ENCODE measurements at places on chromosomes 3 and 15.

DNA sequence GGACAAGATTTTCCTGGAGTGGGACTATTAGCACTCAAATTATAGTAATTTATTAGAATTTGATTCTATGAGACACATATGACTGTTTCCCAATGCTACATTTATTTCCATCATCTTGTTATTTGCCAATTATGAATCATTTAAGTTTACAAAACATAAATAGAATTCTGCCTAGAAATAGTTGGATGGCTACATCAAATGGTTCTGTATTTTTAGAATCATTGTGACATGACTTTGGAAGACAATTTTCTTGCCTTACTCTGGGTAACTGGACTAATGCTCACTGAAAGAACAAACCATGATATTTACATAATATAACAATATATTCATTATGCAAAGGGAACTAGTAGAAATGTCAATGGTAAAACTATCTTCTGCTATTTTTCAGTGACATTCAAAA is 173.5 kb downstream of the ZIC1 start:
- ATAC-seq = no peak

DNA sequence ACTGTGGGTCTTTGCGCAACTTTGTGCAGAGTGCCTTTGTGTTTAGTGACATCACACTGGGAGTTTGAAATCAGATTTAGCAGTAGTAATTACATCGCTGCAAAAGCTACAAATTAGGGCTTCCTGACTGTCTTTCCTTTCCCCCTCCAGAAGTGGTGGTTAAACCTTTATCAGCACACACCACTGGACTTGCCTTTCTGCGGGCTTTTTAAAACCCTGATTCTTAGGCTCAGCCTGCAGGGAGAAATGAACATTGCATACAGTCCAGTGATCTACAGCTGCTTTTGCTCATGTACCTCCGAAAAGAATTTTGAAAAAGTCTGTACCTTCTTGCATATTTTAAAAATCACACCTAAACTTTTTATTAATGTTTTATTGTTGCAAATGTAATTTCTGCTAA is 219.7 kb upstream of the NAALADL2 start:
- no peak for ATAC-seq

- no peak for ATAC-seq
Observed at GRCh38 chr15:67144609-67145311, 79.4 kb downstream of the SMAD3 start.

DNA sequence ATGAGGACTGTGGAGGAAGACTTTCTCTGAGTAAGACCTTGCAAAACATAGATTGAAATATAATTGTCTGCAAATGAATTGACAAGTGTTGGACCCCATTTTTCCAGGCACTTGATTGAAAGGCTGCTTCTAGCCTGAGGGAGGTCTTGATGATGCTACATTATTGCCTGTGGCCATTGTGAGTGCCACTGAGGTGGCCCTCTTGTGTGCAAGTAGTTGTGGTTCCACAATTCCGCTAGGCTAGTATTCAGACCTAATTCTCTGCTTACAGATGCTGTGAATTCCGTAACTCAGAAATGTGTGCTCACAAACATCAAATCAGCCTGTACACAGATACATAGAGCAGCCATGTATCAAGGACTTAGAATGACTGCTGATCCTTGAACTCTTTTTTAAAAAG is 34.7 kb downstream of the FNDC3B start:
- no peak for ATAC-seq

- no peak for ATAC-seq
Observed at GRCh38 chr15:96888764-96889163, 558.3 kb downstream of the NR2F2 start.

GRCh38 chr3:70980646-70981170 is 602.8 kb downstream of the FOXP1 start:
- no peak for ATAC-seq

DNA sequence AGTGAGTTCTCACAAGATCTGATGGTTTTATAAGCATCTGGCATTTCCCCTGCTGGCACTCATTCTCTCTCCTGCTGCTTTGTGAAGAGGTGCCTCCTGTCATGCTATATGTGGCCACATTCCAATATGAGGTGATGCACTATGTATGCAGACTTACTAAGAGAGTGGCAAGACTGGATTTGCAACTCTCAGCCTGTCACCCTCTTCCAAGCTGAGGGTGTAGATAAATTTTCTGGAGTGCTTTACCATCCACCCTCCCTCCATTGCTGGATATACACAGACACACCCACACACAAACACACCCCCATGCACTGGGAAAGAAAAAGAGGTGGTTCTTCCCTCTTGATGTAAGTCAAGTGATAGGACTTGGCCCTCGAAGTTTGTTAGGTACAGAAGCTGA is 30.2 kb upstream of the CHMP2B start:
- no peak for ATAC-seq

DNA sequence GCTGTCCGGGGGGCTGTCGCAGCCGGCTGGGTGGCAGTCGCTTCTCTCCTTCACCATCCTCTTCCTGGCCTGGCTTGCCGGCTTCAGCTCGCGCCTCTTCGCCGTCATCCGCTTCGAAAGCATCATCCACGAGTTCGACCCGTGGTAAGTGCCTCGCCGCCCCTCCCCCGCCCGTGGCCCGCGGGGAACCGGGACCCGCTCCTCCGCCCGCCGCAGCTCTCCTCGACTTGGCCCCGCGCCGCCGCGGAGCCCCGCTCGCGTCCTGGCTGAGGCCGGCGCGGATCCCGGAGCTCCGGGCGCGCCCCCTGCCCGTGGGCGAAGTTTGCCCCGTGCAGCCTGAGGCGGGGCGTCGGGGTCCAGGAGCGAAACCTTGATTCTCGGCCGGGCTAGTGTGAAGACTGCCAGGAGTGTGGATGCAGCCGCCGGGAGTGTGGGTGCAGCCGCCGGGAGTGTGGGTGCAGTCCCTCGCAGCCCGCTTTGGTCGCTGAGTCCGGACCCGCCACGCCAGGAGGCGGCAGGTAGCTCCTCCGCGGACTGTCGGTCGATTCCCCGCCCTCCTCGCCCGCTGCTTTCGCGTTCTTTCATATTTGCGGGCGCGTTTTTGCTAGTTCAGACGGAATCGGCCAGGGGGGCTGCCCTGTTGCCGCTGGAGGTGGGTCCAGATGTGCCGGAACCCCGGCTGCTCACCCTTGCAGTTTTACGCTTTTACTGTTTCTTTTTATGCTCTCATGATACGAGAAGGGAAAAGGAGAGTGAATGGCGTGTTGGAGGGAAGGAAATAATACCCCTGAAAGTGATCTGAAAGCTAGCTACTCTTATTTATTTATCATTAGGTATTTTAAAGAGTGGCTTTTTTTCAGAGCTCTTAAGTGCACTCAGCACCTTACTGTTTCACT is 692 bp downstream of the STT3B start:
- peak; percentile 1 for ATAC-seq

DNA sequence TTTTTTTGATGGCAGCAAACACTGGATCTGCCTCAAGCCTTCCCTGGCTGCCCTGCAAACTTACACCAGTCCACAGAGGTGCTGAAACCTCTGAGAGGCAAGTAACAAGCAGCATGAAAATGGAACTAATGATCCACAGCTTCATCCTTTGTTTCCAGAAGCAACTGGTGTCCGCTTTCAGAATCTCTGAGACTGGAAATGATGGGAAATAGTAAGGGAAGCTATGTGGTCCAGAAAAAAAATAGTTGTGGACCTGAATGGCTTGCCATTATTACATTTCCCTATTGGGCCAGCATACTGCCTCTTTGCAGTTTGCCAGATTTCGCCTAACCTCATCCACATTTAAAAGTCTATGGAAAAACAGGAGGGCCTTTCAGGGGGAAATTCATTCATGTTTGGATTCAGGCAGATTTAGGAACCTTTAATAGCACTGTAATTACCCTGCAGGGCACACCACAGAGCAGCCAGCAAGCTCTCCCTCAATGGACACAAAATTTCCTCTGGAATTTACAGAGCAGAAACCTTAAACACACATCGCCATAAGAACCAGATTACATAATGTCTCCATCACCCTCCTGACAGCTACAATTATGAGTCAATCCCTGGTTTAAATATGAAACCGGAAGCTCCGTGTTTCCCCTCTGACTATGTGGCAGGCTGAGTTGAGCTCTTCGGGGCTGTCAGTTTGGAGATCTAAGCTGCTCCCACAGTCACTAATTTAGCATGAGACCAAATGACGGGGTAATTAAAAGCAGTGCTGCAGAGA is 134.4 kb downstream of the TMCO5A start:
- peak; percentile 65 for ATAC-seq

- no peak for ATAC-seq
Observed at GRCh38 chr3:99836681-99837080, 19.0 kb downstream of the CMSS1 start.

DNA sequence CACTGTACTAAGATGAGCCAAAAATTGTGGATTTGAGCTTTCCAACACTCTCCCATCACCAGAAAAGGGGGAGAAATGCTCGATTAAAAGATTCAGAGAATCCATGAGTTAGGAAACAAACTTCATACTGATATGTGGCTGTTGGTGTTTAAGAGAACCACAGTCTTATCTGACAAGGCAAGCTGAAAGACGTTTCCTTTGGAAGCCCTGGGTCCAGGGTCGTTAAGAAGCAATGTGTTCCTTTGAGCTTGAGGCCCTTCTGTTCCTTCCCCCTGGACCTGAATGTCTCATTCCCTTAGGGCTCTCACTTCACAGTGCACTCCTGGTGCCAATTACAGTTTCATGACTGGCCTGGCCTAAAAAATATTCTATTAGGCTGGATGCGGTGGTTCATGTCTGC is 524.8 kb upstream of the PPP2R3A start:
- ATAC-seq = no peak

- ATAC-seq = peak; percentile 56
Observed at GRCh38 chr3:20185331-20185678, 701 bp downstream of the SGO1 start.

DNA sequence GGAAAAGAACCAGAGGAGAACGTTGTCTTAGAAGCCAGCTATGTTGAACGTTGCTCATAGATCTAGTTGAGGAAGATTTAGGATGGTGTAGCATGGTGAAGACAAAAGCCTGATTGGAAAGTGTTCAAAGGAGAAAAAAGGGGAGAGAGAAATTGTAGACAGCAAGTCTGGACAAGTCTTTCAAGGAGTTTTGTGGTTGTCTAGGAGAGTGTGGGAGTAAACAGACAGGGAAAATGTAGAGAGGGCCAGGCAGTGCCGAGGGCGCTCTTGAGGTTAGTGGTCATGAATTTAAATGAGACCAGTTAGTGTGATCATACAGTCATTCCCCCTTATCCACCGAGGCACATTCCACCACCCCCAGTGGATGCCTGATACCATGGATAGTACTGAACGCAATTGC is 167.5 kb upstream of the IL12A start:
- no peak for ATAC-seq

DNA sequence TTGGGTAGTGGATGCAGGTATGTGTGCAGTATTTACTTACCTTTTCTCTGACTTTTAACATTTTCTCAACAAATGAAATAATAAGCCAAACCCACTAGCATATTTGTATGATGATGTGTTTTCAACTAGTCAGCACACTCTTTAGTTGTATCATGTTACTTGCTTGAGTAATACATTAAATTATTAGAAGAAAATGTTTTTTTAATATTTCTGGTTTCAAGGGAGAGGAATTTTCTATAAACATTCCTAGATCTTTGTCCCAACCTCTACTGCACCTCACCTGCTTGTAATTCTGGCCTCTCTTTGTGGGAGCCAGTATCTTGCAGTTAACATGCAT is 161.8 kb upstream of the CBLB start:
- peak; percentile 87 for ATAC-seq

DNA sequence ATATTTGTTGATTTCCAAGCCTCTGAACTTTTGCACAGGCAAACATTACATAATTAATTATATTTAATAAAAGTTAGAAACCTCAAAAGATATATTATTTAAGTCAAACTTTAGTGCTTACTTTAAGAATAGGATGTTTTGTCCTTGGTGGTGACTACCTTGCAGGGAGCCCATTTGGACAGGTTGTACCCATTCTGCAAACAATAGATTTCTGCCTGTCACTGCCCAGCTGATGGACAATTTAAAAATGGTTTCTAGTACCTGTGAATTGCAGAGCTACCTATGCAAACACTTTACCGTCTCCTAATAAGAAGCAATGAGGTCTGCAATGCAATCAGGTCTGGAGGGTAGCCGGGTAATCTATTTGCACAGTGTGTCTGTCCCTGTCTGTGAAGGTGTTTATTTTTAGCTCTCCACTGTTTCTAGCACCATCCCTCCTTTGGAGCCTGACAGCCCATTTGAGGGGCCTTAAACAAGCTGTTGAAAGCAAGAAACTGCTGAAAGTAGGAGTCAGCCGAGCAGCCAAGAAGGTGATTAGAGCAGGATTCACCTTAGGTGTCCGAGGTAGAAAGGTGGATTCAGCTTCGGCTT is 556.2 kb upstream of the CFAP20DC start:
- no peak for ATAC-seq

DNA sequence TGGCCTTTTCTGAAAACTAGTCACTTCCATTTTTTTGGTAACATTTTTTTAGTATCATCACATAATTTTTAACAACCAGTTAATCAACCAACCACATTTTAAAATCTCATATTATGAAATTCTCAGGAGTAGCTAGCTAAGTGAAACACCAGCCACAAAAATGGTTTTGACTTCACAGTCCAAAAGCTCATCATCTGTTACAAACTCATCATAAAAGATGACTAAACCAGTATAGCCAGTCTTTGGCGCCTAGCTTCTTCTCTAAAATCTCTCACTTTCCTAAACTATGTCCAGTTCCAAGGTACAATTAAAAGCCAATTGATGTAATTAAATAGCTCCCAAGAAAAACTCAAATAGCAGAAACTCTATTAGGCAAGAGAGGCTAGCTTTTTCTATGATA is 88.2 kb upstream of the ZNF385D start:
- ATAC-seq = no peak

- no peak for ATAC-seq
Observed at GRCh38 chr15:89630260-89630659, 25.0 kb downstream of the KIF7 start.

DNA sequence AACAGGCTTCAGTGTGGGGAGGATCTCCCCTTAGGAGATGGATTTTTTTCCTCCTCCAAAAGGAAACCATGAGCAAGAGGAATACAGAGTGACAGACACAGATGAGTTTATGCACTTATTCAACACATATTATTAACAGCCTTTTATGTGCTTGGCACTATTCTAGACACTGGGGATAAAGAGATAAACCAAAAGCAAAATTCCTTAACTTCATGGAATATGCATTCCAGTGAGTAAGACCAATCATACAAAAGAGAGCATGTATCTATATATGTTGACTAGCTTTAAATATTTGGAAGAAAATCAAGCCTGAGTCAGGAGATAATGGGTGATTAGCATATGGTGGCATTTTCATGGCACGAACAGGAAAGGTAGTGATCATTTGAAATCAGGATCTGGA is 284.4 kb upstream of the RASGRP1 start:
- no peak for ATAC-seq

GRCh38 chr15:66894986-66895780 is 170.2 kb upstream of the SMAD3 start:
- no peak for ATAC-seq

- no peak for ATAC-seq
Observed at GRCh38 chr3:119481079-119481478, 12.3 kb downstream of the POGLUT1 start.

GRCh38 chr15:78969687-78970349 is 25.0 kb upstream of the CTSH start:
- no peak for ATAC-seq

GRCh38 chr3:161295325-161295724 is 74.2 kb downstream of the NMD3 start:
- ATAC-seq = no peak

- ATAC-seq = peak; percentile 63
Observed at GRCh38 chr3:38453075-38453912, at the start of gene ACVR2B. ACVR2B (plus strand) TSS chr3:38453890; CDS start chr3:38454323, 433 bp downstream.
